ENCODE measurements at places on chromosomes 7 and 10.

DNA sequence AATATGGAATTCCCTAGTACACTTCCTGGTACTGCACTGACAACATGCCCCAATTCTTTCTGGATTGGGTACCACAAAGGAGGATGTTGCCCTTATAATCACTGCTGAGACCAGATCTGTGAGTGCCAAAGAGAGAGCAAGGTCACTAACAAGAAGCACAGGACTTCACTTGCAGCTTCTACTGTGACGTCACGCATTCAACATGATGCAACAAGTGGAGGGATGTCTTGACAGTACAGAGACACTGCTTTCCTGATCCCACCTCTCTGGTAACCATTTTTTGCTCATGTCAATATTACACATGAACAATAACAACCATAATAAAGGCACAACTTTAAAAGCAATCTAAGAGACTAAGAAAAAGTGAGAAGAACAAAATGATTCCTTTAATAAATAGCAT, 414.1 kb upstream of the LRRN3 start:
- no peak for DNase-seq

DNA sequence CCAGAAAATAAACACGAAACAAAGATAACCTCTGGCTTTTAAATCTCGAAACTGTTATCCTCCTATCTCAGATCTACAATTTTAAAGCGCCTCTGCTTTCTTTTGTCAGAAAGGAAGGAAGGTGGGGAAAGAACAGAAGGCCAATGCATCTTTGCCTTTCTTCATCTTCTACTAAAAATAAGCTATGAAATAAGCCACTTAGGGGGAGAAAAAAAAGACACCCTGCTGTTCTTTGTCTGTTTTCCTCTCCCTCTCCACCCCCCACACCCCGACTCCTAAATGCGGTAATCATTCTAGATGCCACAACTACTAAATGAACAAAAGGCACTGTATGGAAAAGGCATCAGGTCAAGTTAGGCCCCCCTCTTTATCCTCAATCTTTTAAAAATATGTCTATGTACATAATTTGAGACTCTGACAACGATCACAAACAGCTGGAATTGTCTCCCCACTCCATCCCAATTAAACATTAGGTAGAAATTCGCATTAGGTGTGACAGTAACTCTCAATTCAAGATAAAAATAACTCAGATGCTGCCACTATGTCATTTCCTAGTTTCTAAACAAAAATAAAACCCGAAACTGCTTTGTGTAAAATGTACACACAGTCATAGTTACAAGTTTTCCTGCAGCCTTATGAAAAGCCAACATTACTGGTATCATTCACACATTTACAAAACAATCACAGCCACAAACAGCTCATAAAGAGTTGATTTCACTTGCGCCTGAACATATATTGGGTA, 2.4 kb downstream of the UBE2H start:
- DNase-seq = peak; percentile 32

- DNase-seq = no peak
Observed at GRCh38 chr10:104059364-104059763, 26.3 kb downstream of the COL17A1 start.

DNA sequence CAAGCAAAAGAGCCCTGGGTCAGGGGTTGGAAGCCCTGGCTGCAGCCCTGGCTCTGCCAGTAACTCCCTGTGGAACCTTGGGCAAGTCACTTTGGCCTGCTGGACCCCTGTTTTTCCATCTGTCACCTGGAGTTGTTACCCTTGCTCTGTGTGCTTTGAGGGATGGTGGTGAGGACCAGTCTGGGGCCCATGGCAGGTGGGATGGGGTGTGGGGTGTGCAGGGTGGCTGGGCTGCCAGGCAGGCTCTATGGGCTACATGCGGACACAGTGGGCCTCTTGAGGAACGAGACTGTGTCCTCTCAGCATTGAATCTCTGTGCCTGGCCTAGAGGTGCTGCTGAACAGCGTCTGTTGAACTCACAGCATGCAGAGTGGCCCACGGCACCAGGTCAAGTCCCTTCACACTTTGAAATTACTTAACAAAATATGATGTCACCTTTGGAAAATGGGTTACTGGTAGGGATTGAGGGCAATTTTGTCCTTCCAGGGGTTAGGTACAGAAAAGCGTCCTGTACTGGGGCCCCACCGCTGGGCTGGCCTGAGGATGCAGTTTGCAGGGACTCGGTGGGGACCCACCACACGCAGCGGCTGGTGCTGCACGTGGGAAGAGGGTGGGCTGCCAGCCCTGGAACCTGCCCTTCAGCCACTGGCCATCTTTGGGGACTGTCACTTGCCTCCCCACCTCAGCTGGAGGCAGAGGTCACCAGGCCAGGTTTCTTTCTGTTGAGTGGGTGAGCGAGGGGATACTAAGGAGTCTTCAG, 45.3 kb downstream of the PRF1 start:
- DNase-seq = no peak

DNA sequence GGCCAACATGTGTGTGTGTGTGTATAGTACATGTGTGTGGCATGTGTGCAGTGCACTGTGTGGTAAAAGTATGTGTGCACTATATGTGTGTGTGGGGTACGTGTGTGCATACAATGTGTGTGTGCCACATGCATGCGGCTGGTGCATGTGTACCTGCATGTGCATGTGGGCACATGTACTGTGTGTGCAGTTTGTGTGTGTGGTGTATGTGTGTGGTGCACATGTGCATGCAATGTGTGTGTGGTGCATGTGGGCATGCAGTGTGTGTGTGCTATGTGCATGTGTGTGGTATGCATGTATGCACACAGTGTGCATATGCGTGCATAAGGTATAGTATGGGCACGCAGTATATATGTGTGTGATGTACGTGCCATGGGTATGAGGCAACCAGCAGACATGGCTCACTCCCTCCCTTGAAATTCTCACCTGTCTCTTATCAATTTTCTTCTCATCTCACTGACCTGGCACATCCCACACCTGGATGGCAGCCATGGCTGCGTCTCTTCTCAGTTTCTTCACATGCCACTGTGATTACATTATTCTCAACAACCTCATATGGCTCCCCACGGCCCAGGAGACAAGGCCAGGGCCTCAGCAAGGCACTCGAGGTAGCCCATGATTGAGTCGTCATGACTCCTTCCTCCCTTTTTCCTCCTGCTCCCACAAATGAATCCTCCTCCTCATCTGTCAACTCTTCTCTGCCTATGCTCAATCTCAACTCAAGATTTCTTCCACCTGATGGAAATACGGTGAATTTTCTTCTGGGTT, 57.0 kb downstream of the NUDCD3 start:
- DNase-seq = no peak

- DNase-seq = no peak
Observed at GRCh38 chr10:48417374-48417773, 110.9 kb downstream of the MAPK8 start.

- no peak for DNase-seq
Observed at GRCh38 chr7:81993186-81993585, 223.3 kb upstream of the HGF start.

DNA sequence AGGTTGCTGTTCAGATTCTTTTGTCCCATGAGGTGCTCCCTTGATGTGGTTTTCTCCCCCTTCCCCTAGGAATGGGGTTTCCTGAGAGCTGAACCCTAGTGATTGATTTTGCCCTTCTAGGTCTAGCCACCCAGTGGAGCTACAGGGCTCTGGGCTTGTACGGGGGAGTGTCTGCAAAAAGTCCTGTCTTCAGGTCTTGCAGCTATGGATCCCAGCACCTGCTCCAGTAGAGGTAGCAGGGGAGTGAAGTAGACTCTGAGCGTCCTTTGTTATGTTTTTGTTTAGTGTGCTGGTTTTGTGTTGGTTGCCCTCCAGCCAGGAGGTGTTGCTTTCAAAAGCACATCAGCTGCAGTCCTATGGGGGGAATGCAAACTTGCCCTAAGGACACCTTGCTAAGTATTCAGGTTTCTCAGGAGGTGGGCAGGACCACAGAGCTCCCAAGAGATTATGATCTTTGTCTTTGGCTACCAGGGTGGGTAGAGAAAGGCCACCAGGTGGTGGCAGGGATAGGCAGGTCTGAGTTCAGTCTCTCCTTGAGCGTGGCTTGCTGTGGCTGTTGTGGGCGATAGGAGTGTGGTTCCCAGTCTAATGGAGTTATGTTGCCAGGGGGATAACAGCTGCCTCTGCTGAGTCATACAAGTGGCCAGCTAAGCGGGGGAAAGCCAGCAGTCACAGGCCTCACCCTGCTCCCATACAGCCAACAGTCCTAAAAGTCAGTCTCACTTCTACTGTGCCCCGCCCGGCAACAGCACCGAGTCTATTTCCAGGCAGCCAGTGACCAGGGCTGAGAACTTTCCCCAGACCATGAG, 92.4 kb upstream of the JCAD start:
- peak; percentile 8 for DNase-seq

- no peak for DNase-seq
Observed at GRCh38 chr7:15751191-15751701, 64.8 kb upstream of the MEOX2 start.

DNA sequence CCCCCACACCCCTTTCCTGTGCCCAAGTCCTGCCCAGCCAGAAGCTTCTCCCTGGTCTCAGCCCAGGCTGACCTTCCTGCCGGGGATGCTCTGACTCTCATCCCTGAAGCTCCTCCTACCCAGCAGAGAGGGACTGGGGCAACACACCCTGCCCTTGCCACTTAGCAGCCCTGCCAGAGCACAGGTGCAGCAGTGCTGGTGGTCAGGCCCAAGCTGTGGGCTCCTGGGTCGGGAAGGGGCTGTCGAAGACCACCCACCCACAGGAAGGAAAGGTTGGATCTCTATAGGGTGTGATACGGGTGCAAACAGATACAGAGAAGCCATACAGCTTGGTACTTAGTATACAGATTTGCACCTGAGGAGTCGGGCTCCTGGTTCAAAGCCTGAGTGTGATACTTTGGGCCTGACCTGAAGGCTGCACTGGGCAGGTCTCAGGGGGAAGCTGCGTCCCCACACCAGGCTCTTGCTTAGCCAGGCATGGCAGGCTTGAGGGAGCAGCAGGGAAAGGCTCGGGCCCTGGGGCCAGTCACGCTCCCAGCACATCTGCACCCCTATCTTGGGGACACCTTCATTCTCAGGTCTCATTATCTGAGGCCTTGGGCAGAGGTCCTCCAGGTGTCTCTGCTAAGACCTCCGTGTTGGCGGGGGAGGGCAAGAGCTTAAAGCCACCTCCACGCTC, 47.3 kb downstream of the TCERG1L start:
- no peak for DNase-seq

DNA sequence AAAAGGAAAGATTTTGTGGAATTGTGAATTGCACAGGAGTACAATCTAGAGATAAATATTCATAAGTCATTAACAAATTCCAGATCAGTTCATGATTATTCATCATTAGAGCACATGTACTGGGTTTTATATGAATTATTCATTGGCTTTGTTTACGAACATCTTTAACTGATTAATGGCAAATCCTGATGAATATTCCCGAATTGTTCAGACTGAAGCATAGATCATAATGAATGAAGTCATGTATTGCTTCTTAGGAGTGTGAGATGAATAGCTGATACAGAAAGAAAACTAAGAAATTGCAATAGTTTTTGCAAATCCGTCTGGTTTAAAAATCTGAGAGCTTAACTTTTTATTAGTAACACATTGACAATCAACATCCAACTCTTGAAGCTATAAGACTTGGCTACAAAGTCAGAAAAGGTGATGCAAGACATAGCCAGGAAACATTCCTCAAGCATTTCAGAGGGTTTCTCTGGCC, 183.6 kb upstream of the DGKB start:
- no peak for DNase-seq

- no peak for DNase-seq
Observed at GRCh38 chr7:1569016-1569415, 816 bp downstream of the PSMG3 start.

DNA sequence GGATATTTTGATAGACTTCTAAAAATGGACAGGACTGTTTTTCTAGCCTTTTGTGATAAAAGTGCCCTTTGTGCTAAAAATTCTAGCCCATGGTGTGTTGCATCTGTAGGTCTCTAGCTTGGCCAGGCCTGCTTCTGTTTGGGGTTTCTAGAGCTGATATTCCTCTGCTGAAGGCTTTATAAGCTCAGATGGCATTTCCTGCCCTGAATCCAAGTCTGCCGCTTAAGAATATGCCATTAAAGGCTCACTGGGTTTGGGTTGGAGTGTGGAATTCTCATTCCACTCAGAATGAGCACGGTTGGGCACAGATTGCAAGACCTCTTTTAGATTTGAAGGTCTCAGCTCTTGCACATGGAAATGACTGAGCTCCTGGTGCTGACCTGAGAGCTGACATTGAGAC, 49.4 kb upstream of the IGFBP3 start:
- no peak for DNase-seq

- no peak for DNase-seq
Observed at GRCh38 chr10:21048068-21048467, 151.0 kb upstream of the NEBL start.

DNA sequence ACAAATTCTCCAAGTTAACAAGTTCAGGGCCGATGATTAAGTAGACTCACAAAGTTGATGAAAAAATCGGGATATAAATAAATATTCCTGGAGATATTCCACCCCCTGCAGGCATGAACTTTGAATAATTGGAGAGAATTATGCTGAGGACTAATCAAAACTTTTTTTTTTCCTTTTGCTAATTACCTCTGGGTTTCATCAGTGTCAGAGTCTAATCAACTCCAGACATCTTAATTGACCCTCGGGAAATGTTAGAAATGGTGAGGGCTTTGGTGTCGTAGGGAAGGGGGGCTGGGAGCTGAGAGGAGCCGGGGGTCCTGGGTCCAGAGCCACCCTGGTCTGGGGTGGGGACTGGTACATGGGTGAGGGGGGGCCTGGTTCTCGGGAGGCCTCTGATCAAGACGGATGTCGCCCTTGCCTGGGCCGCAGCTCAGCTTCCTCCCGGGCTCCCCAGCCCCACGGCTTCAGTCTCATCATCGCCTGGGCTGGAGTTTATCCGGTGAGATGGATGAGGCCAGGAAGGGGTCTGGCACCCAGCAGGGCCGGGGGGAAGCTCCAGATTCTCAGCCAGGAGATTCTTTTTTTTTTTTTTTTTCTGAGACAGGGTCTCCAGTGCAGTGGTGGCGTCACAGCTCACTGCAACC, 30.4 kb upstream of the ELFN1 start:
- DNase-seq = no peak

DNA sequence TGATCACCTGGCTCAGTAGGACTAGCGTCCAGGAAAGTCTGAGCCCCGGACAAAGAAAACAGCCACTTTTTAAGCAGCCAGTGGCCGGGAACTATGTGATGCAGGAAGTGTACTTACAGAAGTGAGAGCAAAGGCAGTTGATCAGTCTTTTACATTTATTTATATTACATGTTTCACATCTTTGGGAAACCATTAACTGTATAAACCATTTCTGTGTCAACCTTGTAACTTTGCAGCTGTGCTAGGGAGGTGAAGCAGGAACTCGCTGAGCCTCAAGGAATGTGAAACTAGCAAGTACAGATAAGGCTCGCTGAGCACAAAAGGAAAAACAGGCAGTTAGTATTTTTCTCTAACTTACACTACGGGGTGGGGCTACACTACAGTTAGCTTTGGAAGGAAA, 39.9 kb upstream of the HECW1 start:
- DNase-seq = no peak

DNA sequence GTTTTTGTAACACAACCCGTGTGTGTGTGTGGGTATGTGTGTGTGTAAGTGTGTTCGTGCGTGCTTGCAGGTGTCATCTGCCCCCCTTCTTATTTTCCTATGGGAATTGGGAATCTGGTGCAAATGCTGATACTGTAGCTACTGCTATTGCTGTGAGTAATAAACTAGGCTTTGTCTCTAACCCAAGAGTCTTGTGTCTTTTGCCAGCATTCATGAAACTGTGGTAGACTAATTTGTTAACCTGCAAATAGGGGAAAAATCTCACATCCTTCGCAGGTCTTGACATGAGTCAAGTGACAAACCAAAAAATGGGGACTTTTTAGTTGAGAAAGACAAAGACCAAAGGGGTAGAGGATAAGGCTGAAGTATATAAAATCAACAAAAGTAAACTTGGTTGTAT, 57.9 kb upstream of the FAM133B start:
- DNase-seq = no peak

- no peak for DNase-seq
Observed at GRCh38 chr10:12634621-12634931, 285.2 kb downstream of the CAMK1D start.

Measured in hindlimb muscle (tissue), 1 donor.